ENCODE measurements at places on chromosomes 5 and 9. TPM values are rescaled to one million over a fixed set of nuclear protein-coding genes. Genes with fewer than 3 reads are reported as not detected.

GRCh38 chr9:20139763-20140290, 351.0 kb upstream of the SLC24A2 start:
- DNase-seq, result peak; percentile 61

- no peak for DNase-seq
These were observed 319.7 kb downstream of the GLIS3 start for GRCh38 chr9:3980212-3980611.

- DNase-seq, result no peak
These were observed 4.2 kb downstream of the SIL1 start for GRCh38 chr5:139193928-139194327.

- DNase-seq, result no peak
These were observed 33.8 kb downstream of the SLC46A2 start for GRCh38 chr9:112856843-112857242.

DNA sequence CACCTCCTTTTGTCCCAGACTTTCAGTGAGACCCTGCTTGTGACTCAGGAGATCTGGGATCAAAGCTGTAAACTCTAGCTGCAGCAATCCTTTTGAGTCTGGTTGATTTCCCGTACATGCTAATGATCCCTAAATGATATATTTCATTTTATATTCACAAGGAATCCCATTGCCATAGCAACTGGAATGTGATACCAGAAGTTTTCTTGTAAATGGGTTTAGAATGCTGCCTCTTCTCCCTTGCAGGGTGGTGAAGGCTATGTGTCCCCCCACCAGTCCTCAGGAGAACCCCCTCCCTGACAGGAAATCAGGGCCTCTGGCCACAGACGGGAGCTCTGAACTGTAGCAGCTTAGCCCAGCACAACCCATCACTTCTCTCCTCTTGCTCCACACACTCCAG, 215.0 kb downstream of the FSTL4 start:
- no peak for DNase-seq

- DNase-seq, result no peak
These were observed 489.7 kb downstream of the EBF1 start for GRCh38 chr5:158610051-158610415.

The GNG10 gene
- total RNA-seq, result 47.0 TPM

All from aorta (tissue), 5 donors.